ENCODE measurements at places on chromosomes 7 and 10.

GRCh38 chr10:128008521-128009250 lies 101.8 kb downstream of the PTPRE start:
- no peak for DNase-seq

GRCh38 chr7:14900051-14900450 lies 2.5 kb downstream of the DGKB start:
- DNase-seq, result no peak

GRCh38 chr7:157603005-157603404 lies 266.2 kb downstream of the DNAJB6 start:
- DNase-seq, result no peak

- DNase-seq, result no peak
Observed at GRCh38 chr7:17951742-17952254, 11.5 kb upstream of the SNX13 start.
